Activated naive CD8-positive, alpha-beta T cell treated with anti-CD3 and anti-CD28 coated beads, Interleukin-2, amount 50 U/mL, for 16 hours (primary cell): ENCODE measurements at places on chromosomes 5 and 9.

- no peak for DNase-seq
Observed at GRCh38 chr5:156582193-156582598, 255.2 kb downstream of the SGCD start.

GRCh38 chr9:110895147-110895905, 142.9 kb downstream of the LPAR1 start:
- DNase-seq: no peak

DNA sequence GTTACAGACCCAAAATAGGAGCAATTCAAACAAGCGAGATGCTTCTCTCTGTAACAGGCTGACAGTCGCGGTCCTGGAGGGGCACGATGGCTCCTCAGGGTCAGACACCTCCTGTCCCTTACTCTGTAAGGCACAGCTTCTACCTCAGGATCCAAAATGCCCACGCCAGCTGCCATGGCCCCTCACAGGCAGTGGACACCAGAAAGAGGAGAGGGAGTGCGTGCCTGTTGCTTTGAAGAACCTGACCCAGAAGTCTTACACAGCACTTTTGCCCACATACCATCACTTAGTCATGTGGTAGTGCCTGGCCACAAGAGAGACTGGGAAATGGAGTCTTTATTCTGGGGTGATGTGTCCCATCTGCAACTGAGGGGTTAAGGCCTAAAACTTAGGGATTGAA, 11.6 kb upstream of the ABL1 start:
- no peak for DNase-seq

GRCh38 chr5:122906768-122907167, 61.4 kb downstream of the SNX24 start:
- no peak for DNase-seq

DNA sequence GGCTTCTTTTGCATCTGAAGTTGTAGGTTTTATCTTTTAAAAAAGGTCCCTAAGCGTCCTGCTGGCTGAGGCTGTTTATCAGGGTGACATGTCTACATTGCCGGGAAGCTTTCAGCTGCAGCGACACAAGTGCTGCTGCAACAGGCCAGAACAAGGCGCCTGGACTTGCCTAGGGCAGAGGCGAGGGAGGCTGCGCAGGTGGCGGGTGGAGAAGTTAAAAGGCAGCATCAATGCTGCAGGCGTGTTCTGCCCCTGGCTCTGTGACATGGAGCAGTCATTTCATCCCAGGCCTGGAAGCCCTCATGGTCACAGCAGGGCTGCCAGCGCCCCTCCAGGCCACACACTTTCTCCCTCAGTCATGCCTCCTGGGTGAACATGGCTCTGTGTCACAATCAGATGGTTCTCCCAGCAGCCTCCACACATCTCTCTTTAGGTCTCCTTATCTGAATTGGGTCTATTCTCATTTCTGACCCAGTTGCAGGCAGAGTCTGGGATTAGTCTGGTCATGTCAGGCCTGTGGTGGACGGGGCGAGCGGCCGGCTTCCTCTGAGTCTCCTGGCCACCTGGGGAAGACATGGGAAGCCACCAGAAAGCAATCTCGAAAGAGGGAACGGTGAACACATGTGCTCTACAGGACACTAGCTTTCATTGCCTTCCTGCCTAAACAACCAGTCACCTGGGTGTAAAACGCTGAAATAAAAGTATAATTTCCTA, 41.3 kb downstream of the IRX2 start:
- no peak for DNase-seq

GRCh38 chr9:126564716-126565115, 49.0 kb upstream of the LMX1B start:
- DNase-seq: no peak

GRCh38 chr5:28493456-28493855, 1455.1 kb upstream of the CDH9 start:
- no peak for DNase-seq

DNA sequence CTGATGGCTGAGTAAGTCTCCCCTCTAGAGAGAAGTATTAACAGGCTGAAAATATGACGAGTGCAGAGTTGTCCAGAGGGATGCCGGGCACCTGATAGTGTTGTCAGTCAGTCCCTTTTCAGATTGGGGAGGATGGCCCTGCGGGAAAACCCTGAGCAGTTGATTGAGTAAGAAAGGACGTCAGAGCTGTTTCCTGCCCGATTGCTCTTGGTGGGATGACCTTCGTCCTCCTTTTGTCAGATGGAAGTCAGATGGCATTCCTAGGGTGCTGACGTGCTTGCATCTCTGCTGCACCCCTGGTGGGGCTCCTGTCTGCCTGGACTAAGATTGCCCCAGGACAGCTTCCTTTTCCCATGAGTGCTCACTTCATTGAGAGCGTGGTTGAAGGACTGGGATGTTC, 9.8 kb downstream of the ZNF354B start:
- DNase-seq: no peak

GRCh38 chr5:110354915-110355644, 371.4 kb downstream of the TMEM232 start:
- DNase-seq: no peak

- no peak for DNase-seq
Observed at GRCh38 chr9:35267710-35268109, 105.9 kb downstream of the UNC13B start.

DNA sequence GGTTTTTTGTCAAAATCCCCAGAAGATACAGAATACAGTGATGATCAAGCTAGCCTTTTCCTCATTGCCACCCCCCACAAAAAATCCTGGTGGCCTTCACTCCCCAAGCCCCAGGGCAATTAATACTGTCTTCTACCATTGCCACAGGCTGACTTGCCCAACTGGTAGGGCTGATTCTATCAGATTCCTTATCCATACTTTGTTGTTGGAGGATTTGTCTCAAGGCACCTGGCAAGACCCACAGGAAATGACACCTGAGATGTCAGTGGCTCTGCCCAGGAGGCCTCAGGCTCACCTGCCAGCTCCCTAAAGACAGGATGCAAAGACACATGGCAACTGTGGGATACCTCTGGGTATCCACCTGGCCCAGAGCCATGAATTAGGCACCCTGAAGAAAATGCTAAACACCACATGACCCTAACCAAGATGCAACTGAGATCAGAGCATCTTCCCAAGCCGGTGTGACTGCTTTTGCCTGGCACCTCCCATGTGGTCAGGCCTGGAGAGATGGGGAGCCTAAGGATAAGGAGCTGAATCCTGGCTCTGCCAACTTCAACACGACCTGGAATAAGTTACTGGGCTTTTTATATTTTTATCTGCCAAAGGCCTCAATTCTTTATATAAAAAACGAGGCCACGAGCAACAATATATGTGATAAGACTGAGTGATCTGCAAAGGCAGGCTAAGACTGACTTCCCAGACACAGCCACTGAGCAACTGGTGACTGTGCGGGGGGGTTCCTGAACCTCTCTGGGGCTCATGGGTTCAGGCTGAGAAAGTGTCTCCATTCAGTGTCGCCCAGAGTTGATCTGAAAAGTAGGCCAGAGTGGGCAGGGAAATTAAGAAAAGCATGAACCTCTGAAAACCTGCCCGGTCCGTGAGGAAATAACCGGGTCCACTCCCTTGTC, 944 bp downstream of the ATOX1 start:
- DNase-seq: no peak

- peak; percentile 77 for DNase-seq
Observed at GRCh38 chr5:150560401-150561191, 52.7 kb downstream of the NDST1 start.

GRCh38 chr5:163649514-163649913, 144.1 kb downstream of the MAT2B start:
- DNase-seq: no peak

DNA sequence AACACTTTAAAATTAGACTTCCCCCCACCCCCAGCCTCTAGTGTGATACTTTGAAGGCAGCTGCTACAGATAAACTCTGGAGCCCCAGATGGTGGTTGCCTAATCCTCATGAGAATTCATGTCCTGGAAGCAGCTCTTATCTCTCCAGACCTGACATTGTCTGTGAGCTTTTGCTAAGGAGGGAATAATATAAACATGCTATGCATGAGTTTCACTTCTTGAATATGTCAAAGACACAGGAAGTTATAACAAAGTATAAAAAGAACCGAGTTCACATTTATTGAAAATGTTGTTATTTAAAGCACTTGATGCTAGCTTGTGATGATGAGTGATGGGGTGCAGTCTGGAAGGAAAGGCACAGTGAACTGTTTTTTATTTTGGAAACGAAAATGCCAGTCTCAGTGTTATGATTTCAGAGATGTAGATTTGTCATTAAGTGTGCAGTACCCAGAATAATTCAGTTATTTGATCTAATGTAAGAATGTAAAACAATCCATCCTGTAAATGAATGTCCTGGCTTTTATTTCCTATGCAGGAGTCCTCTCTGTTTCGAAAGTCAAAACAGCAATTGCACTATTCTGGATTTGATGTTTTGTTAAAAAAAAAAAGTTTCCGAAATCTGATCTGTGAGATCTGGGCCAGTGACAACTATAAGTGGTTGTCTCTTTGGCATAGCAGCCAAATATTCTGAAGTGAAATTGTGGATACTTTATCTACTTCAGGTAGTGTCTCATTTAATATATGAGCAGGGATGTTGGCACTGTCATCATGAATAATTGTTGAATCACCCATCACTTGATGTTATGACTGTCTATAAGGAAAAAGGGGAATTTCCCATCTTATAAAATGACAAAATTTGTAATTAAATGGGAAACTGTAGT, 77.0 kb downstream of the ZCCHC7 start:
- DNase-seq: no peak

DNA sequence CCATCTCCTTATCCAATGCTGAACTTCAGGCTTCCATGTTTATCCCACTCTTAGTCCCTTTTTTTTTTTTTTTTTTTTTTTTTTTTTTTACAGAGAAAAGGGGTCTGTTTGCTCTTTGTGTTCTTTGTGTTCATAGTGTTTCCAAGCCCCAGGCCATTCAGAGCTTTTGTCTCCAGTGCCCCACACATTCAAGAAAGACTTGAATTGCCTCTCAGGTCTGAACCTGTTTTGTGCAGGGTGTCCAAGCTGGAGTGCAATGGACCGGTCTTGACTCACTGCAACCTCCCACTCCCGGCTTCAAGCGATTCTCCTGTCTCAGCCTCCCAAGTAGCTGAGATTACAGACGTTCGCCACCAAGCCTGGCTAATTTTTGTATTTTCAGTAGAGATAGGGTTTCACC, 191.2 kb downstream of the PALM2AKAP2 start:
- DNase-seq: no peak

DNA sequence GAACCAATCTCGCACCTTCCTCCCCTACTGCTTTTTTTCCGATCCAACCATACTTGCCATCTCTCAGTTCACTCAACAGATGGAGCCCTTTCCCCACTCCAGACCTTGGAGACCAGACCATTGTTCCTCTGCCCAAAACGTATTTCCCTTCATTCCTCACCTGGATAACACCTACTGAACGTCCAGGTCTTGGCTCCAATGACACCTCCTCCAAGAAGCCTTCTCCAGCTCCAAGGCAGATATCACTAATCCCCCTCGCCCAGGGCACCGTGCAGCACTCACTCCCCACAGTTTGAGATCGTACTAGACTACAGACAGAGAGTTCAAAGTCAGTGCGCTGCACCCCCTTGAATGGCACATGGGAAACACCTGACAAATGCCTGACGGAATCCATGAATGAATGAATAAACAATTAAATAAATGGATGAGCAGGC, 47.1 kb upstream of the AKNA start:
- no peak for DNase-seq

- no peak for DNase-seq
Observed at GRCh38 chr5:37207802-37208201, 41.4 kb downstream of the CPLANE1 start.

GRCh38 chr9:96419691-96419969, 1.5 kb upstream of the ZNF367 start:
- DNase-seq: no peak

GRCh38 chr5:142981475-142981874, 211.3 kb downstream of the ARHGAP26 start:
- no peak for DNase-seq

- DNase-seq: no peak
Observed at GRCh38 chr9:133943781-133944745, 48.1 kb downstream of the VAV2 start.

DNA sequence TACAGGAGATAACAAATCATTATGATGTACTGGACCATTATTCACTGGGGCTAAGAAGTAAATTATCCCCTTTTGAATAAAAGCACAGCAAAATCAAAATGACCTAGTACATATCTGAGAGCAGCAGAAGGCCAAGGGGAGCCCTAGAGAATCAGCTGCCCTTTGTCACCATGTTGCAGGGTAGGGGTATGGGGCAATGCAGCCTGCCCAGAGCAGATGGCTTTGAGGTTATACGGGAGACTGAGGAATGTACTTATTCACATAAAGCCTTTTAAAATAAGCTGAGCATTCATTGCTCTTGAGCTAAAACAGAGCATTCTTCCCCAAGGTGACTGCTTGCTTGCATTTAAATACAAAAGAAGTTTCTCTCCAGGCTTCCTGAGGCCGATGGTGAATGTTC, 2.6 kb upstream of the TNFAIP8 start:
- no peak for DNase-seq

DNA sequence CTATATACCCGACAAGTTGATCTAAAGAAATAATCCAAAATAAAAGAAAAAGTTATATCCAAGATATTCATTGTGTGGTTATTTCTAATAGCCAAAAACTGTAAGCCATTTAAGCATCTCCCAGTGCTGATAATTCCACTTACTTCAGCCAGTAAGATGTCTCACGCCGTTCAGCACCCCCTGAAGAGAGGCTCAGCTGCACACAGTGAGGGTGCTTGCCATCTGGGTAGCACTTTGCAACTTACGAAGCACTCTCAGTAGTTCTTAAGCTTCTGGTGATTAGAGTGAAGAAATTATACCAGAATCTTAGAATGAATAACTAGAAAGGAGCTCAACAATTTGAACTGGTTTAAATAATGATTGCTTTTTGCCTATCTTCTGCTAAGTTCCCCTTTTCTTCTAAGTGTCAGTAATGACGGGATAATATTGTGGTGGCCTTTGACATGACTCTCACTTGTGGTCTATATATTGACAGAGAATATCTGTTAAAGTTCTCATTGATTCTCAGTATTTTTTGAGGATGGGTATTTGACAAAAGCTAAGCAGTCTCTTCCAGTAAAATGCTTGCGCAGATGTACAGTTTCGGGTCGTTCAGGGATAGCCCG, 26.2 kb upstream of the LTC4S start:
- no peak for DNase-seq

GRCh38 chr9:138099803-138100598, 222.4 kb downstream of the CACNA1B start:
- DNase-seq: no peak

DNA sequence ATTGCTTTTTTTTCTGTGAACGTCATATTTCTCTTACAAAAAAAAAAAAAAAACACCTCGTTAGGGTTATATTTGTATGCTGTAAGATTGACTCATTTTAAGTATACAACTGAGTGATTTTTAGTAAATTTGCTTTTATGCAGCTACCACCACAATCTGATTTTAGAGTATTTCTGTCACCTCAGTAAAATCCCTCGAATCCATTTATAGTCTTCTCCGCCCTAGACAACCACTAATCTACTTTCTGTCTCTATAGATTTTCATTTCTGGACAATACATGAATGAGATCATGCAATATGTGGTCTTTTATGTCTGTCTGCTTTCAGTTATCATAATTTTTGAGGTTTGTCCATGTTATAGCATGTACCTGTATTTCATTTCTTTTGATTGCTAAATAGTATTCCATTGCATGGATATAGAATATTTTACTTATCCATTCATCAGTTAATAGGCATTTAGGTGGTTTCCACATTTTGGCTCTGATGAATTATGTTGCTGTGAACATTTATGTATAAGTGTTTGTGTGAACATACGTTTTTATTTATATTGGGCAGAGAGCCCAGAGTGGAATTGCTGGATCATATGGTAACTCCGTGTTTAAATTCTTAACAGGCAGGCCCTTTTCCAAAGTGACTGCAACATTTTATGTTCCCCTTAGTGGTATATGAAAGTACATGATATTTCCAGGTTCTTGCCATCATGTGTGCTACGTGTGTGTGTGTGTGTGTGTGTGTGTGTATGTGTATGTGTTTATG, 171.4 kb downstream of the SGCD start:
- DNase-seq: no peak
